ENCODE measurements at places on chromosomes 3 and 15.

DNA sequence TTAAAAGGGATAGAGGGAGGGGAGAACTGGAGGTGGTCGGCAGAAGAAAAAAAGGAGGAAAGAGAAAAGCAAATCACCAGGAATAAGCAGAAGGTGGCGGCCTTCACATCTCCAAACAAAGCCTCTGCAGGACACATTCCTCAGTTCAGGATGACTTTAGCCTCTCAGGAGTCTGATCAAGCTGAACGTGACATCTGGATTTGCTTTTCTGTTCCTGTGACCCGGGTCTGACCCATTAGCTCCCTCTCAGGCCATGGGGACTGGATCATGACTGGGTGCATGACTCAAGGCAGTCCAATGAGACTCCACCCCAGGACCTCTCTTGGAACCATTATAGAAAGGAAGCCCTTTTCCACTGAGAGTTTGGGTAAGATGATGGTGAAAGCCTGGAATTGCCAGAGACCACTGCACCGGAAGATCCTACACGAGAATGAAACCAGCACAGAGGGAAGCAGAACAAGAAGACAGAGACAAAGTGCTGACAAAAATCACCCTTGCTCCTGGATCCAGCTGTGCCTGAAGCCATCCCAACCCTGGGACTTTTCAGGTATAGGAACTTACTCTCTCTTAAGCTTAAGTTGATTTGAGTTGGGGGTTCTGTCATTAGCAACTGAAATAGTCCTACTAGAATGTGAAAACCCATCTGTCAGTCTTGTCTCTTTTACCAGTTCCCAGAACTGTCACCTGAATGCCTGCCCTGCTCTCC is 45.4 kb upstream of the RAD18 start:
- no peak for DNase-seq

- no peak for DNase-seq
Observed at GRCh38 chr3:6091262-6091661, 769.7 kb upstream of the GRM7 start.

- no peak for DNase-seq
Observed at GRCh38 chr3:79369306-79369705, 398.5 kb downstream of the ROBO1 start.

DNA sequence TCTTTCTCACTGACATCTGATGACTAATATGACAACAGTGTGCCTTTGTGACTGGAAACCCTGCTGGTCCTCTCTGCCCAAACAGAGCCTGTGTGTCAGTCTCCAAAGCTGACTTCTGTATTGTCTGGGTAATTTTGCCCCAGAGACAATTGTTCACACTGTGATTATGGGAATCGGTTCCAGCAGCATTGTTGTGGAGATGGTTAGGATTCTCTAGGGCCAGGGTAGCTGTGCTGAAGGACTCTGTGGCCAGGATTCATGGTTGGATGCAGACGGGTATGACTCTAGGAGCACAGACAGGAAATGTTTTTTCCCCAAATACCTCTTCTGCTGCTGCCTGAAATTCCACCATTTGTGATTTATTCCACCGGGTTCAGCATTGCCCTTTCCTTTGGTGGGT is 57.5 kb upstream of the ITGA11 start:
- no peak for DNase-seq

DNA sequence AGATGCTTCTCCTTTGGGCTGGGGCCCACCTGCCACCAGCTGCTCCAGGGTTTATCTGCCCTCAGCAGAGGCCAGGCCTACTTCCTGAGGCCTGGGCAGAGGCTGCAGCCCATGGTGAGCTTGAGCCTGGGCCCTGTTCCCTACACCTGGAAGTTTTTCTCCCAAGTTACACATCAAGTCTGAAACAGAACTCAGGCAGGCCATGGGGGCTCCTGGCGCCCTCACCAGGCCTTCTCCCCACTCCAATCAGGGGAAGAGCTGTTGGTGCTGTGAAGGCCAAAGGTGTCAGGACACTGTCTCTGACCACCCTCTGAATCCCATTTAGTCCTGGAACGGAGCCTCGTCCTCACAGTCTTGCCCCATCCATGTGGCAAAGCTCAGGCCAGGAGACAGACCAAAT is 7.3 kb downstream of the VWA5B2 start:
- DNase-seq: no peak

DNA sequence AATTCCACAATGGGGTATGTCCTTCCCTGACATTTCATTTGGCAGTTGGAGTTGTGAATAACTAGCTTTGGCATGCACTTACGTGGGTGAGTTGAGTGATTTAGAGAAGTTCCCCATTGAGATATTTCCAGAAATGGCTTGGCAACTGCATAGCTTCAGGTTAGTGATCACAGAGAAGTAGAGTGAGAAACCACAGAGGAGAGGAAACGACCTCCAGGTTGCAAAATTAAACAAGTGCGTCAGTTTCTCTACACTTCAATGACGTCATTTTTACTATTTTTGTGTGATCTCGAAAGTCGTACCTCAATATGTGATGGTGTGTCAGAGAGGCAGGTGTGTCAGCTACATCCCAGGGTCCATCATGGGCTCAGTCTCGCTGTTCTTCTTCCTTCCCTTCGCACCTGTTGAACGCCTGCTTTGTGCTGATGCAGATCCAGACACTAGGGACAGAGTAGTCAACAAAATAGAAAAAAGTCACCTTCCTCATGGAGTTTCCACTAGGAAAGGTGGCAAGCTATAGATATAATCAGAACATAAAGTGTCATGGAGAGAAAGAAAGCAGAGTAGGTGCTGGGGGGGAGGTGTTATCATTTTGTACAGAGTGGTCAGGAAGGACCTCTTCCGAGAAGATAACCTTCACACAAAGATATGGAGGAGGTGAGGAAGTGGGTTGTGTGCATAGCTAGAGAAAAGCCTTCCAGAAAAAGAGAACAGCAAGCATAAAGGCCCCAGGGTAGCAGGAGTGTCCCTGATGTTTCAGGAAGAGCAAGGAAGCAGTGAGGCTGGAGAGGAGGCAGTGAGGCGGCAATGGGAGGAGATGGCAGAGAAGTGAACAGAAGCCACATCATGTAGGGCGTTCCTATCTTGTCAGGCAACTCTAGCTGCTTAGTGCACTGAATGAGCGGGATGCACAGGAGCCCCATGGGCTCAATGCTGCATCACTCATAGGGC is 75.6 kb downstream of the MCTP2 start:
- DNase-seq: no peak

DNA sequence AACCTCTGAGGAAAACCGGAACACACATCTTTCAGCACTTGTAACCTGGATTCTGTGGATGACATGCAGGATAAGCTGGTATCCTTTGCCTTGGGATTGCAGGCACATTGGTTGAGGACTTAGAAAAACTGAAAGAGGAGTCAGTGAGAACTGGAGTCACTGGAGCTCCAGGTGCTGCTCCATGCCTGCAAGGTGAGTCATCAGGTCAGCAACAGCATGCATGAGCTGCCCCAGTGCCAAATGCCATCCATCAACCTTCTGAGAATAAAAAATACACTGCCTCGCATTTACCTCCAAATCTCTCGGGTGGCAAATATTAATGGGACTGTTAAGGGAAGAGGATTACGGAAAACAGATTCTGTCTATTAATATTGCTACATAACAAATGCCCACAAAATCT is 729.1 kb downstream of the NTRK3 start:
- no peak for DNase-seq

- no peak for DNase-seq
Observed at GRCh38 chr3:5276934-5277333, 89.4 kb downstream of the EDEM1 start.

- no peak for DNase-seq
Observed at GRCh38 chr3:197019535-197019934, 10.1 kb downstream of the MELTF start.

- DNase-seq: no peak
Observed at GRCh38 chr3:195256639-195257453, 14.1 kb downstream of the XXYLT1 start.

- no peak for DNase-seq
Observed at GRCh38 chr3:127556565-127556964, 34.0 kb downstream of the TPRA1 start.

DNA sequence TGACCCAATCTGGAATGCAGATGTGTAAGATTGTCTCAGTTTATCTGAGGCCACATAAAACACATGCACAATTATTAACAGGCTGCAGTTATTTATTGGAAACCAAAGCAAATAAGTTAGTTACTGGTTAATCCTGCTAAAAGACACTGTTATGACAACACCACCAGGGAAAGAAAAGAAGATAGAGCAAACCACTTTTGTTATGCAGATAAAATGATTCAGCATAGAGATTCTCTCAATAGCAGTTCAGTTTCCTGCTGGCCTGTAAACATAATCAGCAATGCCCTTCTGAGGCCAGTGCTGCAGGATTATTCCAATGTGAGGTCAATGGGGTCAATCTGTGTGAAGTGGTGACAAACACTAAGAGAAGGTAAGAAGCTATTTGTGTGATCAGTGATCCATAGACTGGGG is 244.4 kb downstream of the ZBTB20 start:
- DNase-seq: no peak

GRCh38 chr3:114545193-114545592 is 251.4 kb downstream of the TIGIT start:
- DNase-seq: no peak

- DNase-seq: no peak
Observed at GRCh38 chr3:1272546-1273265, 179.9 kb downstream of the CNTN6 start.

DNA sequence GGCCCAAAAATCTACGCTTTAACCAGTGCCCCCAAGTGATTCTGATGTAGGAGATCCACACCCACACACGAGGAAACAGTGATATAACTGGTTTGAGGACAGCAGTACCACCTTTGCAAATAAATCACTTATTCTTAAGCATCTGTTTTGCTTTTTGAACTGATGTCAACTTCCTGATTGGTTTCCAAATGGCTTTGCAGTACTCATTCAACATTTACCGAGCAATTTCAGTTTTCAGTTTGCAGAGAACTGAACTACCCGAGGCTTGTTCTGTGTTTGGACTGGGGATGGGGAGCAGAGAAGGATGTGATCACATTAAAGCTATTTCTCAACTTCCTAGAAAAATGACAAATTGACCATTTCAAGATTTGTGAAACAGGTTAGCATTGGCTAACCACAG is 1.1 kb upstream of the GYG1 start:
- no peak for DNase-seq

DNA sequence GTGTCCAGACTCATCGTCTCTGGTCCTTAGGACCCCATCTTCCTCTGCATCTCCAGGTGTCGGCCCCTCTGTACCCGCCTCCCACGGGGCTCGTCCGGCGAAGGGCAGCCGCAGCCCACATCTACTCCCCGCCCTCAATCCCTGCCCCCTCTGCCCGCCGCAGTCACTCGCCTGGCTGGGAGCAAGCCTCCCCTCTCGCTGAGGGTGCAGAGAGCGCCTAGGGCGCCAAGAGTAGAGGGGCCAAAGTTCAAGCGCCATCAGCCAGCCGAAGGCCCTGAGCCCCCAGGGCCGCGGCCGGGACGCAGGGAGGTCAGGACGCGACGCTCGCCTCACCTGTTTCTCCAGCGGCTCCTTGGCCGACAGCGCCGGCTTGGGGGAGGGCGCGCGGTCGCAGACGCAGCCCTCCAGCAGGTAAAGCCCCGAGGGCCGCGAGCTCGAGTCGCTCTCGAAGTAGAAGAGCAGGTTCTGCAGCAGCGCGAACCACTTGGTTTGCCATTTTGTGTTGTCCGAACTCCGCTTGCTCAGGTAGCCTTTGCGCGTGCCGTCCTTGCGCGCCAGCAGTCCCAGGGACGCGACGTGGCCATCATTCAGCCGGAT is 592 bp downstream of the RASGRF1 start:
- no peak for DNase-seq

DNA sequence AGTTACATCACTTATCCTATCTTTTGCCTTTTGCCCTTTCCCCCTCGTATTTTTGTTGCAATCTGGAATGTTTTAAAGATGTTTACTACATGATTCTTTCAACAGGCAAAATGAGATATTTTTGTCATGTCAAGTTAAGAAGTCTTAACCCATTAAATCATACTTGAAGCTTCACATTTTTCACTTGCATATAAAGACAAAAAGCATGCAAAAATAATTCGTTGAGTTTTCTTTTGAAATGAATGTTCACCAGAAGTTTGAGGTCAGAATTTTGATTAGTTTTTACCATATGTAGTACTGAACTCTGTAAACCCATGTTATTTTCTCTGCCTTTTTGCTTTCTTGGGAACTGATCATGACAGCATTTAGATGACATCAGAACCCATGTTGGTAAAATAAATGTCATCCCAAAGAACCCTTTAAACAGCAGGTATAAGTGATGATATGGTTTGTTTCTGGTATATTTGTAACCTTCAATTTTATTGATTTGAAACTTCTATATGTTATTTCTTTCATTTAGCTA is 188.5 kb downstream of the GHSR start:
- no peak for DNase-seq

- DNase-seq: no peak
Observed at GRCh38 chr3:188133219-188133618, 20.7 kb upstream of the LPP start.

- DNase-seq: no peak
Observed at GRCh38 chr3:122343654-122344053, 18.6 kb downstream of the CSTA start.

DNA sequence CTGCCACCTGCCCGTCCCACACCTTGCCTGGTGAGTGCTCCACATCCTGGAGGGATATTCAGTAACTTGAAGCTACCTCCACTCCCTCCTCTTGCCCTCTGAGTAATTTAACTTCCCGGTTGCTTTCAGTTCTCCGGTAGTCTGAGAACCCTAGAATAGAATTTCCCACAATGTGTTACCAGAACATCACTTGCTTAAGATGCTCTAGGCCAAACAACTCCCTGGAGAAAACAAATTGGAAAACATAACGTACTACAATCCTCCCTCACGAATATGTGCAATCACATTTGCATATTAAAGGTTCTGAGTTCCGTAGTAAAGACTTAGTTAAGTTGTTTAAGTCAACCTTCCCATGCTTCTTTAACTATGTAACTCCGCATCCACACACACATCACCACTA is 44.8 kb downstream of the SLCO2A1 start:
- DNase-seq: no peak

GRCh38 chr3:170564664-170565063 is 21.2 kb downstream of the SLC7A14 start:
- no peak for DNase-seq

DNA sequence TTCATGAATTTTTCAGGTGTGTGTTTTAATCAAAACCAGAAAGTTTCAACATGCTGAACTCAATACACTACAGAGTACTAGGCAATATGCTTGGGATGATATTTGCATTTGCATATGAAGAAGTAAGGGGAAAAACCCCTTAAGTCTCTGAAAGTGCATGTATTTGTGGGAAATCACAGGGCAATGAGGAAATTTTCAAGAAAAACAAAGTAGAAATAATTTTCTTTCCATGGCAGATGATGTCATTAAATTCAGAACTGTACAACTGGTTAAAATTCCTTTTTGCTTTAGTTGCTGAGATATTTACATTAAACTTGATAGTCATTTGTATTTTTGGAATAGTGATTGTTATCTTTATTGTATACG is 294.0 kb upstream of the TBC1D5 start:
- DNase-seq: no peak

Data from stimulated activated CD8-positive, alpha-beta memory T cell treated with anti-CD3 and anti-CD28 coated beads, Interleukin-2, amount 100 ng/mL, for 1 hour (primary cell).